Ovary (tissue), 10 donors: ENCODE measurements at places on chromosomes 3 and 15. TPM values are rescaled to one million over a fixed set of nuclear protein-coding genes. Genes with fewer than 3 reads are reported as not detected.

Gene CPLX3
- not detected for total RNA-seq

Gene ZNF860
- total RNA-seq, result 1.1 TPM

Gene TUSC7
- total RNA-seq, result not detected

DNA sequence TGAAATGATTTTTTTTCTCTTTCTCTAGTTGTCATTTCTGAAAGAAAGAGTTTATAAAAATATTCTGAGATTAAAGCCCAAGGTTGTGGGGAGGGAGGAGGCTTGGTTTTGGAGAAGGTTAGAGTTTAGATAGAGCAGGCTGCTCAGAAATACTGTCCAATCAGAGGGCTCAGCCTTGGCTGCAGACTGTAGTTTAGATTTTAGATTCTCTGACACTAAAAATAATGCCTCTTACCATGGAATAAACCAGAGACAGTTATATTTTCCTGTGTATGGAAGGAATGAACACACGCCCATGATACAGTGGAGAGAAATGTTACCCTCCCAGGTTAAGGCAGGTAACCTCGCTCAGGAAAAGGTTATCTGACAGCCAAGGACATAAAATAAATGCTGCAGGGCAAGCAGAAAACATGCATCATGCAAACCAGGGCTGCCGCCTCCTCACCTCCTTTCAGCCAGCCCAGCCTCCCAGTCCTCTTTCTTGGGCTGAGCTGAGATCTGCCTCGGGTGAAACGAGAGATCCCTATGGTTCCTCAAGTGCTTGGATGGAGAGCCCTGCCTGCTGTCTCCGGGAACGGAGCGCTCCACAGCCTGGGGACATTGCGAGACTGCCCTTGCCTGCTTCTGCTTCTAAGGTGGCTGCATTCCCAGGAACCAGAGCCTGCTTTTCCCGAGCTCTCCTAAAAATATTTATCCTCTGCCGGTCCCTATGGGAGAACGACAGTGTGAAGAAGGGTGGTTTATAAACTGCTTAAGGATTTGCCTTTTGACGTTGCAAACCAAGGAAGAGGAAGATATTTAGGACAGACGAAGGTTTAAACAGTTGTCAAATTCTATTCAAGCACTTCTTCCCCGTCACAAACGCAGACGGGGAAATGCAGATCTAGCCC lies 848 bp downstream of the NCEH1 start:
- H3K27ac ChIP-seq, result peak overlapping the region; percentile 87
- peak overlapping the region; percentile 84 for H3K4me3 ChIP-seq
- peaks cover 3% of the 10 kb centered on the region for H3K4me1 ChIP-seq
- no peaks in the 10 kb centered on the region for H3K36me3 ChIP-seq
- DNase-seq, result peak; percentile 30

DNA sequence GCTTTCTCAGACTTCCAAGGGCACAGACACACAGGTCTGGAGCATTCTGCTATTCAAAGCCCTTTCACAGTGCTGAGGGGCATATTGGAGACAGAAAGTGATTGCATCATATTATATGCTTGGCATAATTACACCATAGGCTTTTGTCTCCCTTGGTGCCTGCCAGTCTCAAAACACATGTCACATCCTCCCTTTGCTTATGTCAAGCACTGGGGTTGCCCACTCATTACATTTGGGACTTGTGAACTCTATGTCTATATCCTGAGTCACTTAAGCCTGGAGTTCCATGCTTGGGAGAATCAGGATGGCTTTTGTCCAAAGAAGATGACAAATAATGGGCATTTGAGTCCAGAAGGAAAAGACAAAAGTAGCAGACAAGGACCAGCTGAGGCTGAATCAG lies 12.3 kb upstream of the PDZRN3 start:
- no peaks in the 10 kb centered on the region for H3K36me3 ChIP-seq
- peak overlapping the region; percentile 34 for H3K27ac ChIP-seq
- no peak overlapping the region for H3K4me3 ChIP-seq
- peaks cover 2% of the 10 kb centered on the region for H3K4me1 ChIP-seq
- no peak for DNase-seq

- H3K27me3 ChIP-seq, result no peaks in the 10 kb centered on the region
- no peaks in the 10 kb centered on the region for H3K4me1 ChIP-seq
- DNase-seq, result no peak
- H3K27ac ChIP-seq, result no peak overlapping the region
- H3K4me3 ChIP-seq, result no peak overlapping the region
These were observed 12.2 kb downstream of the ALG1L2 start for GRCh38 chr3:130093741-130094391.

DNA sequence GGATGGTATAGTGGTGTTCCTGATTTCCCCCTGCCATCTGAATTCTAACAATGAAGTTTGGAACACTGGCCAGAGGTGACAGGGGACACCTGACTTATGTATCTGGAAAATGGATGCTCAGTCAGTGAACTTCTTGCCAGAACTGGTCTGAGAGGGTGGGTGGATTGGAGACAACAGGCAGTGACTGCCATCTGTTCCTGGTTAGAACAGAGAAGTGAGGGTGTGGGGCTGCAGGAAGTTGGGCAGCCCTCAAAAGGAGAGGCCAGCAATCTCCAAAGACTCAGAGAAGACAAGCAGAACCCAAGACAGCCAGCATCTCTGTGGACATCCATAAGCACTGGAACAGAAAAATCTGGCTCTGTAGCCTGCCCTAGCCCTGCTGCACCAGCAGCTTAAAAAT lies 50.5 kb downstream of the ANP32A start:
- no peaks in the 10 kb centered on the region for H3K36me3 ChIP-seq
- no peaks in the 10 kb centered on the region for H3K27me3 ChIP-seq
- no peak overlapping the region for H3K4me3 ChIP-seq
- no peak for DNase-seq
- no peak overlapping the region for H3K27ac ChIP-seq
- H3K4me1 ChIP-seq, result no peaks in the 10 kb centered on the region

DNA sequence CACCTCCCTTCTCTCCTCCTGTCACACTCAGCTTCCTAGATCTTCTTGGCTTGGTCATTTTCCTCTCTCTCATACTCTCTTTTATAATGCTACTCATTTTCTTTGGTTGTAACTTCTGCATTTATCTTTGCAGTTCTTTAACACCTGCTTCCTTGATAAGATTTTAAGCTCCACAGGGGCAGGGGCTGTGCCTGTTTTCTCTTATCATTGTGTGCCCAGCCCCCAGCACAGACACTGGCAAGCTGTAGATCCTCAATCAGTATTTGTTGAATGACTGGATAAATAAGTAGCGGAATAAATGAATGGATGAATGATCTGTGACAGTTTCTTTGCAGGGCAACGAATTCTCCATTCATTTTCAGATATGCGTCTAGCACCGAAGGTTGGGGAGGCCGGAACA lies 64.3 kb upstream of the MEX3B start:
- no peak for DNase-seq
- H3K27me3 ChIP-seq, result no peaks in the 10 kb centered on the region
- H3K4me3 ChIP-seq, result no peak overlapping the region
- no peak overlapping the region for H3K27ac ChIP-seq
- no peaks in the 10 kb centered on the region for H3K36me3 ChIP-seq

- H3K4me3 ChIP-seq, result peak overlapping the region; percentile 89
- H3K27me3 ChIP-seq, result no peaks in the 10 kb centered on the region
- no peak for DNase-seq
- no peak overlapping the region for H3K27ac ChIP-seq
- H3K4me1 ChIP-seq, result peaks cover 2% of the 10 kb centered on the region
These were observed 2.9 kb downstream of the CTNNB1 start for GRCh38 chr3:41202075-41202833.

DNA sequence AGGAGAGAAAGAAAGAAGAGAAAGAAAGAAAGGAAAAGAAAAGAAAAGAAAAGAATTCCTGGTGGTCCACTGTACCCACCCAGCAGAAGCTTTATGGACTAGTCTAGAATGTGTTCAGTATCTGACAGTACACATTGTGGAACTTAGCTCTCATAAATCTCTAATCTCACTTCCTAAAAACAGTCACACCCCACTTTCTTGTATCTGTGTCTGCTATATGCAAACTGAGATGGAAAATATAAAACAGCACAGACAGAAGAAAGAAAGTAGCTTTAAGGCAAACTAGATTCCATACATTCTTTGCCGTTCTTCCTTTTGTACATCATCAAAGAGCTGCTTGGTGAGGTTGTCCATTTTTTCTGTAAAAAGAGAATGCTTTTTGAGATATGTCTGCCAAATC lies 41.1 kb upstream of the GNB5 start:
- H3K4me3 ChIP-seq, result no peak overlapping the region
- no peaks in the 10 kb centered on the region for H3K27me3 ChIP-seq
- no peaks in the 10 kb centered on the region for H3K36me3 ChIP-seq
- no peak overlapping the region for H3K27ac ChIP-seq
- H3K4me1 ChIP-seq, result no peaks in the 10 kb centered on the region

- H3K27ac ChIP-seq, result no peak overlapping the region
- no peaks in the 10 kb centered on the region for H3K27me3 ChIP-seq
- DNase-seq, result no peak
- no peak overlapping the region for H3K4me3 ChIP-seq
- no peaks in the 10 kb centered on the region for H3K36me3 ChIP-seq
These were observed 35.4 kb upstream of the RAB6B start for GRCh38 chr3:133931084-133931483.

GRCh38 chr15:90967206-90967605 lies 12.5 kb downstream of the RCCD1 start:
- H3K36me3 ChIP-seq, result no peaks in the 10 kb centered on the region
- no peaks in the 10 kb centered on the region for H3K27me3 ChIP-seq
- H3K4me1 ChIP-seq, result no peaks in the 10 kb centered on the region
- no peak for DNase-seq
- H3K27ac ChIP-seq, result no peak overlapping the region

DNA sequence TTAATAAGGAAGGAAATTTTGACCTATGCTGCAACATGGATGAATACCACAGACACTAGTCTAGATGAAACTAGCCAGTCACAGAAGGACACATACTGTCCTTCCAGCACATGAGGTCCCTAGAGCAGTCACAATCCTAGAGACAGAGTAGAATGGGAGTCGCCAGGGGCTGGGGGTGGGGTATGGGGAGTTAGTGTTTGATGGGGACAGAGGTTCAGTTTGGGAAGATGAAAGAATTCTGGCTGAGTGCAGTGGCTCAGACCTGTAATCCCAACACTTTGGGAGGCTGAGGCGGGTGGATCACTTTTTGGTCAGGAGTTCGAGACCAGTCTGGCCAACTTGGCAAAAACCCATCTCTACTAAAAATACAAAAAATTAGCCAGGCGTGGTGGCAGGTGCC lies 99.2 kb downstream of the TPRA1 start:
- H3K4me1 ChIP-seq, result no peaks in the 10 kb centered on the region
- no peaks in the 10 kb centered on the region for H3K27me3 ChIP-seq
- H3K36me3 ChIP-seq, result no peaks in the 10 kb centered on the region

DNA sequence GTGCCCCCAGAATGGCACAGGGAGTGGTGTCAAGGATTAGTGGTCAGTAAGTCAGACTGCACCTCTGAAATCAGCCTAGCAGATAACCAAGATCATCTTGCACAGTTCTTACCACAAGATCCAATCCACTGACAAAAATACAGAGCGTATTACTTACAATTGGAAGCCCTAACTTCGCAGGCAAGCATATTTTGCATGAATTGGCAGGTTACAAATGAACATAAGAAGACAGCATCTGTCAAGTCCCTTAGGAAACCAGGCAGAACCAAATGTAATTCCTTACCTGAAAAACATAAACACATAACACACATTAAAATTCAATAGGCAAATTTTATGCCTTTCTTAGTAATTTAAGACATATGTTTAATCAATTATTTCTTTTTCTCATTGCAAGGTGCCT lies 293.4 kb downstream of the MAGI1 start:
- no peak overlapping the region for H3K4me3 ChIP-seq
- H3K36me3 ChIP-seq, result no peaks in the 10 kb centered on the region
- no peak for DNase-seq
- no peaks in the 10 kb centered on the region for H3K27me3 ChIP-seq
- H3K27ac ChIP-seq, result no peak overlapping the region
